ENCODE measurements at places on chromosomes 12 and 14.

DNA sequence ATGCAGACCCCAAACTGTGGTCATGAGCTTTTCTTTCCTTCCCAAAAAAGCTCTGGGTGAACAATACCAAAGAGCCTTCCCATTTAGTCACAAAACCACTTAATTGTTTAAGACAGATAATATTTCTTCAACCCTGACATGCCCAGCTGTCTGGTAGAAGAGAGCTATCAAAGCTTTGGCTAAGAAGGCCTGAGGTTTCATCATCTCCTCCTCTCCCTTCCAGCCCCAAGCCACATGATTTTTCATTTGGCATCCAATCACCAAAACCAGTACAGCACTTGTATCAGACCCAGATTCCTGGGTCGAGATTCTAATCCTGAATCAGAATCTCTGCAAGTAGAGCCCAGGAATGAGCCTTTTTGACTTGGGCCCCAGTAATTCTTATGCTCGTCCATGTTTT is 199.6 kb upstream of the TMEM260 start:
- no peak for DNase-seq

- DNase-seq, result no peak
These were observed 30.7 kb upstream of the ESR2 start for GRCh38 chr14:64324895-64325294.

GRCh38 chr14:59583755-59584154 is 7.1 kb upstream of the CCDC175 start:
- DNase-seq, result no peak

DNA sequence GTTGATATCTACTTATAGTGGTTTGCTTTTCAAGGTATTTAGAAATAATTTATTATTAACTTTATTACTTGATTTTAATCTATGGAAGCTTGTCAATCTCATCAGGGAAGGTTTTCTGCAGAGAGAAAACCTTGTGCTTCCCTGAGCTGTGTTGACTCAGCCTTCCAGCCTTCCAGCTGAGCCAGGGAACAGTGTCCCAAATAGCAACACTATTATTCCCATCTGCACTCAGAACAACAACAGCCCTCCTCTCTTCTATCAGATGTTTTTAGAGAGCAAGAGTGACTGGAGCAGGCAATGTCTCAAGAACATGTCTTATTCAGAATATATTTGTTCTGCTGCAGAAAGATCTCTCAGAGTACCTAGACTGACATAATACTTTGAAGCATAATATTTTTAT is 389.9 kb upstream of the GARIN6 start:
- no peak for DNase-seq

DNA sequence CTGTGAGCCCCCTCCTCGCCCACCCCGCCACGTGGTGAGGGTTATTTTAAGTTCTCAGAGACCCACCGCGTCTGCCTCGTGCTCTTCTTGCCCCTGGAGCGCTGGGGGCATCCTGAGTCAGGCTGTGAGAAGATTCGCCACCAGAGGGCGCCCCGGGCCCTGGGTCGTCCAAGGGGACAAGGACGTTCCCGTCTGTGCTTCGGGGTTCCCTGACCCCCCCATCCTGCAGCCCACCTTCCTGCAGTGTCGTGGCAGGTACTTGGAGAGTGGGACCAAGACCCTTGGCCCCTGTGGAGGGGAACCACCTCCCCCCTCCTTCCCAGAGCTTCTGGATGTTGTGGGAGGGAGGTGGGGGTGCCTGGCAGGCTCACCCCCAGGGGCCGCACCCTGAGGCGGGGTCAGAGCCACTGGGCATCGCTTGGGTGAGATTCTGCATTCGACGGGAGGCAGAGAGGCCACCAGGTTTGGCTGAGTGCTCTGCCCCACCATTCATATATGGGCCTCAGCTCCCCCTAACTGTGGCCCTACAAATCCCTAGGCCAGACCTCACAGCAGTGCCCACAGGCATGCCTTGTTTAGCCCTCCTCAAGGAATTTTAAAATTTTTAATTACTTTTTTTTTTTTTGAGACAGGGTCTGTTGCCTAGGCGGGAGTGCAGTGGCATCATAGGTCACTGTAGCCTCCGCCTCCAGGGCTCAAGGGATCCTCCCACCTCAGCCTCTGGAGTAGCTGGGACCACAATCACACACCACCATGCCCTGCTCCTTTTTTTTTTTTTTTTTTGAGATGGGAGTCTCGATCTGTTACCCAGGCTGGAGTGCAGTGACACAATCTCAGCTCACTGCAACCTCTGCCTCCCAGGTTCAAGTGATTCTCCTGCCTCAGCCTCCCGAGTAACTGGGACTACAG is 17.0 kb downstream of the RHOF start:
- DNase-seq, result peak; percentile 87

GRCh38 chr14:98924046-98924445 is 348.0 kb downstream of the BCL11B start:
- no peak for DNase-seq

DNA sequence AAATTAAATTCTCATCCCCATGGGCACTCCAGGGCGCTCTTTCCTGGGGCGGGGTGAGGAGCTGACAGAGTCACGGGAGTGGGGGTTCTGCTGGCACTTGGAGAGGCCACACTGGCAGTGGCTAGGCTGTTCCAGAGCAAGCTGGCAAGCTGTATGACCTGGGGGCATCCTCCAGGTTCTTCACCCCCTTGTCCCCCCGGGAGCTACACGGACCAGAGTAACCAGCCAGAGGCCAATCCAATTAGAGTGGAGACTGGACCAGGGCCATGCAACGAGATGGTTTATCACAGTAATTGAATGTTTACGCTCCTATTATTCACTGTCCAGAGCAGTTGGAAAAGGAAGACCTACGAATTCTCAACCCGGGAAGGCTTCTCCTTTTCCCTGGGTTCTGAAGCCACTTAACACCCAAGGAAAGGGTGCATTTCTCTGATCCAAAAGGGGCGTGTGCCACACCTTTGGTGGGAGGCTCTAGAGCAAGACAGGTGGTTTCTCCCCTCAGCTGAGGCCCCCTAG is 43.8 kb upstream of the PNMA1 start:
- no peak for DNase-seq

DNA sequence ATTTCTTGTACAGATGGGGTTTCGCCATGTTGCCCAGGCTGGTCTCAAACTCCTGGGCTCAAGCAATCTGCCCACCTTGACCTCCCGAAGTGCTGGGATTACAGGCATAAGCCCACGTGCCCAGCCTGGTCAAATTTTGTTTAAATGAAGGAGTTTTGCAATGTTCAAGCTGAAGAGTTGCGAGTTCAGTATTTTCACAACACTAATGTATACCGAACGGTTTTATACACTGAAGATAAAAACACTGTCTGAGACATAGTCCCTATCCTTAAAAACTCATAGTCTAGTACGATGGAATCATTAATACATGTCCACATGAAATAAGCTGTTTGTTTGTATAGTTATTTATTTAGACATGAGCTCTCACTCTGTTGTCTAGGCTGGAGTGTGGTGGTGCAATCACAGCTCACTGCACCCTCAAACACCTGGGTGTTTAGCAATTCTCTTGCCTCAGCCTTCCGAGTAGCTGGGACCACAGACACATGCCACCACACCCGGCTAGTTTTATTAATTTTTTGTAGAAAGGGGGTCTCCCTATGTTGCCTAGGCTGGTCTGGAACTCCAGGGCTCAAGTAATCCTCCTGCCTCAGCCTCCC is 15.4 kb downstream of the TRAPPC6B start:
- DNase-seq, result no peak

- no peak for DNase-seq
These were observed 50.7 kb downstream of the LIN52 start for GRCh38 chr14:74135426-74135825.

- no peak for DNase-seq
These were observed 21.8 kb downstream of the ADCY6 start for GRCh38 chr12:48767047-48767446.

DNA sequence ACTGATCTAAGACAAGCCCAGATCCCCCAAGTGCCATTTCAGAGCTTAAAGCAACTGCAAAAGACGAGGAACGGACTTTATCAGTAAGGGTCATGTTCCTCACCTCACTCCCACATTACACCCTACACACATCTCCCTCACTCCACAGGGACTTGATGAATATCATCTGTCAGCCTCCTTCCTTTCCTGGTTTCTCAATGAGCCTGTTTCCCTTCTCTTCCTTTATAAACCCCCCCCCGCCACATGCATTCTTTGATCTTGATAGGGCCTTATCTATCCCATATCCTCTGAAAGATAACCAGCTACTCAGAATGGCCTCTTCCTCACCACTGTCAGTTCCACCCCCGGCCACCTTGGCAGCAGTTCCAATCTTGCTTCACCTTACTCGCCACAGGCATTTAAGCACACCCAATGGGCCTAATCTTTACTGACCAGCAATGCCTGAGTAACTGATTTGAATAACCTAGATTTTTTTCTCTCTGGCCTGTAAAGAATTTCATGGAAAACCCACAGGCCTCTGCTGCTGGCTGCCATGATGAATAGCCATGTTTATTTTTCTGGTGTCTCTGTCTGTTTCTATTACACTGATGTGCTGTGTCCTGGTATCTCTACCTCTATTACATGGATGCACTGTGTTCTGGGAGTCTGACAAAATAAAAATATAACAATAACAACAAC is 138.7 kb downstream of the PHLDA1 start:
- DNase-seq, result no peak

DNA sequence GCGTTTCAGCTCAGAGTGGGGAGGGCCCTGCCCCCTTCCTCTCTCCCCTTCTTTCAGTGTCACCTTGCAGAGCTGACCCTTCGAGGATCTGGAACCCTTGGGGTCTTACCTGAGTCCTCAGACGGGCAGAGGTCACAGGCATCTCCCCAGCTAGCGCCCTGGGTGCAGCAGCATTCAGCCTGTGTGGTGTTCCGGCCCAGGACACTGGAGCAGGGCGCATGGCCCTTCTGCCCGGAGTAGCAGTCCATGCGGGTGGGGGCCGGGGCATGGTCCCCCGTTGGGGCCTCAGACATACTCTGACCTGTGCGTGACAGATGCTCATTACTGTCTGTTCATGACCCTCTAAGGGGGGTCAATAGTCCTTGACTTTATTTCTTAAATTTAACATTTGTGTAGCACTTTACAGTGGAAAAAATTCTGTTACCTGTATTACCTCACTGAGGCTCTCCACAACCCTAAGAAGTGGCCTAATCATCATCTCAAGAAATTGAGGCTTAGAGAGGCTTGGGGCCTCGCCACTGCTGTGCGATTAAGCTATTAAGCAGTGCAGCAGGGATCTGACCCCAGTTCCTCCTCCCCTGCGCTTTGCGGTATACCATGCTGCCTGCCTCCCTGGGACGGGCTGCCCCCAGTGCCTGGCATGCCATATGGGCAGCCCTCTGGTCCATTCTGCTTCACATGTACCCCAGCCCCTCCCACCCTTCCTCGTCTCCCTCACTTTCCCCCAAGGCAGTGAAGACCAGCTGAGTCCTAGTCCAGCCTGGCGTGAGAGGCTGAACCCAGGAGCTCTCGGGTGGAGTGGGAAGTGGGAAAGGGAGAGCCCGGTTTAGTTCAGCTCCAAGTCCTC is 11.5 kb downstream of the ISCA2 start:
- no peak for DNase-seq

GRCh38 chr12:121673013-121673511 is 3.6 kb upstream of the MORN3 start:
- no peak for DNase-seq

- no peak for DNase-seq
These were observed 69.3 kb upstream of the ADAMTS20 start for GRCh38 chr12:43621262-43621661.

- no peak for DNase-seq
These were observed 95.4 kb downstream of the DUSP16 start for GRCh38 chr12:12467264-12467663.

DNA sequence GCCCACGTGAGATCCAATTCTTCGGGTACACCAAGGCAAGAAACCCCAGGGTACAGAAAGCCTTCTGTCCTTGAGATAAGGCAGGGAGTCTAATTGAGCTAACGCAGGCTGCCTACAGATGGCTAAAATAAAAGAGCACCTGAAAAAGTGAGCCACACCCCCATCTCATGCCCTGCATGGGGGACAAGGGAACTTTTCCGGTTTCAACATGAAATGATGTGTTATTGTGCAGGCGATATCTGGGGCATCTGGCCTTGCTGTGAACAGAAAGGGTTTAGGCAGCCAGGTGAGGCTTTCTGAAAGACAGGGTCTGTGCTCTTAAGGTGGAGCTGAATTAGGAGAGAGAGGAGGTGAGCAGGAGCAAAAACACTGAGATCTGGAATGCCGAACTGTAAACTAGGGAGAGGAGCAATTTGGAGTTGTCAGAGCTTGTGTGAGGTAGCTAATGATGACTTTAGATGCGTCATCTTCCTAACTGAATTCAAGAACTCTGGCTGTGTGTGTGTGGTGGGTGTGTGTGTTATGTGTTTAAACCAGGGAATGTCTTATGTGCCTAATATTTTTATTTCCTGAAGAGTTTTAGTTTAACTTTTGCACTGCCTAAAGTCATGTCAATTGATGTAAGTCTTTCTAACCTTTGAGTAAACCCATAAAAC is 20.1 kb upstream of the LDHB start:
- no peak for DNase-seq

GRCh38 chr12:25813843-25814242 is 144.6 kb upstream of the RASSF8 start:
- no peak for DNase-seq

DNA sequence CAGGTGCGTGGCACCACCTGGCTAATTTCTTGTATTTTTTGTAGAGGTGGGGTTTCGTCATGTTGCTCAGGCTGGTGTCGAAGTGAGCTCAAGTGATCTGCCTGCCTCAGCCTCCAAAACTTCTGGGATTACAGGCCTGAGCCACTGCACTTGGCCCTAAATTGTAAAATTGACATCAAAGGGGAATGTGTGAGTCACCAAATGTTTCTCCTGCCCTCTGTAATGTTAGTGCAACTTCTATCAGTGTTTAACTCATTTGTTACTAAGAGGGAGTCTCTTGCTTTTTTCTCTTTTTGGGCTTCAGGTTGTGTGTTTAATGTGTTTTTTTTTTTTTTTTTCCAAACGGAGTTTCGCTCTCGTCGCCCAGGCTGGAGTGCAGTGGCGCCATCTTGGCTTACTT is 2.3 kb downstream of the TULP3 start:
- no peak for DNase-seq

DNA sequence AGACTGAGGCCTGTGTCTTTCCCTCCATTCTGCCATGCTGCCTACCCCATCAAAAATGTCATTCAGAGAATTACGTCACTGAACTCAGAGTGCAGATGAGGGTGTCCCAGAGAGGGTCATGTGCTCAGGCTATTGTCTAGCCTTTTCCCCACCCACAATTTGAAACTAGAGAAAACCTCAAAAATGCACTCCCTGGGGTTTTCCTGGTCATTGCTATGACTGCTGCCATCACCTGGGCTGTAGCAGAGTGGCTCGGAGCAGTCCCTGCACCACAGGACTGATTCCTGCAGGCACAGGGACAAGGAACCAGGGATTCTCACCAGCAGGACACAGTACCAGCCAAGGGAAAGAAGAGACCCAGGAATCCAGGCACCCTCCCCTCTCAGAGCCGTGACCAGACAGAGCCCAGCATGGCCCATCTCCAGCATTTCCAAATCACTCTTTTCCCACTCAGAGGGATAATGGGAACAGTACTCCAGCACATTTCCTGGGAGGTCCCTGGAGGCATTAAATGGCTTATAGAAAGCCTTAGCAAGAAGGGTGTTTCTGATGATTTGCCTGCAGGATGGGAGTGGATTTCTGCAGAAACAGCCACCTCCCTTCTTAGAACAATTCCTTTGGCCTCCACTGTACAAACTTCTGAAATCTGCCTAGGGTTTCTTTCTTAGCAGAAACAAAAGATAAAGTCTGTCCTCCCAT is 45.9 kb downstream of the VWF start:
- DNase-seq, result no peak

GRCh38 chr14:65303190-65303898 is 109.2 kb upstream of the FUT8 start:
- DNase-seq, result no peak

- no peak for DNase-seq
These were observed 24.5 kb downstream of the POMT2 start for GRCh38 chr14:77296155-77296554.

- no peak for DNase-seq
These were observed 15.3 kb downstream of the CCDC62 start for GRCh38 chr12:122789637-122790036.

Measured in stimulated activated CD4-positive, alpha-beta T cell treated with anti-CD3 and anti-CD28 coated beads, Interleukin-15, amount 100 ng/mL, for 1 hour (primary cell).